NCI-H2081 (cell line): ENCODE measurements at places on chromosomes 12 and 14.
A peak's percentile ranks its signal among the peaks of the same experiment; 100 is the strongest.

GRCh38 chr14:102071283-102071998, 15.4 kb downstream of the HSP90AA1 start:
- no peak for DNase-seq

DNA sequence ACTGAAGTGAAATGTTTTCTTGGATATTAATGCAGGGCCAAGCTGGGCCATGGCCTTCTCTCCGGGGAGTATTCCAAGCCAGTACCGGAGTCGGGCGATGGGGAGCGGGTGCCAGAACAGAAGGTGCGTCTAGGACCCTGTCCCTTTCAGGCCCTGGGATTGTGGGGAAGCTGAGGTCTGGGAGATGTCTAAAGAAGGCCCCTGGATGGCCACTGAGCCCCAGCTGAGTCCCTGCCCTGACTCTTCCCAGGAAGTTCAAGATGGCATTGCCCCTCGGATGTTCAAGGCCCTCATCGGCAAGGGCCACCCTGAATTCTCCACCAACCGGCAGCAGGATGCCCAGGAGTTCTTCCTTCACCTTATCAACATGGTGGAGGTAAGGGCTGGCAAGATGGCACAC, 7.2 kb upstream of the TPI1 start:
- no peak for DNase-seq

DNA sequence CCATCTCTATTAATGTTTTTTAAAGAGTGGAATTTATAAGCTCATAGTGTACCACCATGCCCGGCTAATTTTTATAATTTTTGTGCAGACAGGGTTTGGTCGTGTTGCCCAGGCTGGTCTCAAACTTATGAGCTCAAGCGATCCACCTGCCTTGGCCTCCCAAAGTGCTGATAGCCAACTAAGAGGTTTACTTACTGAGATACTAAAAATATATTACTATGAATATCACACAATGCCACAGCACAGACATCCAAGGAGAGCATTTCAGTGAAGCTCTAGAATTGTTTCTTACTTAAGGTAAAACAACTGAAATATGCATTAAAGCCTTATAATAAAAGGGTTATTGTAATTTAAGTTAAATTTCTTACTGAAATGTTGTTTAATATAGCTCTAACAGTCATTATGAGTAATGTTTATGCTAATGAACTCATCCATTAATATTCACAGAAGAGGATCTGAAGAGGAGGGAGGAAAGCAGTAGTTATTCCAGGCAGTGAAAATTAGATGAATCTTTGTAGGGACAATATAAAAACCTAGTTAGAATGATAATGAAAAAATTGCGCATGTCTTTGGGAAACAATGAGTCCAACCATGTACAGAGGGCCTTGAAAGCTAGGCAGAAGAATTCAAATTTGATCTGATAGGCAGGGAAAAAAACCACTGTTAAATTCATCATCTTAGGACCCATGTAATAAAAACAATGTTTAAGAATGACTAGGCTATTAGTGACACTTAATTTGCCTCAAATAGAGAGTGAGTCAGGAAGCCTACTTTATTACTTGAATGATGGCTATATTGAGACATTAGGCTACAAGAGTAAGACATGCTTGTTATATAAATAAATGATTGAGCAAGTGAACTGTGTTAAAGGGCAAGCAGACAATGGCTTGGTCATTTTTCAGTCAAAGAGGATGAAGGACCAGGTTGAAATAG, 99.2 kb downstream of the SLC41A2 start:
- DNase-seq: no peak

GRCh38 chr14:66234411-66234810, 251.8 kb upstream of the CCDC196 start:
- no peak for DNase-seq

- no peak for DNase-seq
These were observed 68.9 kb downstream of the FGD4 start for GRCh38 chr12:32467959-32468863.

DNA sequence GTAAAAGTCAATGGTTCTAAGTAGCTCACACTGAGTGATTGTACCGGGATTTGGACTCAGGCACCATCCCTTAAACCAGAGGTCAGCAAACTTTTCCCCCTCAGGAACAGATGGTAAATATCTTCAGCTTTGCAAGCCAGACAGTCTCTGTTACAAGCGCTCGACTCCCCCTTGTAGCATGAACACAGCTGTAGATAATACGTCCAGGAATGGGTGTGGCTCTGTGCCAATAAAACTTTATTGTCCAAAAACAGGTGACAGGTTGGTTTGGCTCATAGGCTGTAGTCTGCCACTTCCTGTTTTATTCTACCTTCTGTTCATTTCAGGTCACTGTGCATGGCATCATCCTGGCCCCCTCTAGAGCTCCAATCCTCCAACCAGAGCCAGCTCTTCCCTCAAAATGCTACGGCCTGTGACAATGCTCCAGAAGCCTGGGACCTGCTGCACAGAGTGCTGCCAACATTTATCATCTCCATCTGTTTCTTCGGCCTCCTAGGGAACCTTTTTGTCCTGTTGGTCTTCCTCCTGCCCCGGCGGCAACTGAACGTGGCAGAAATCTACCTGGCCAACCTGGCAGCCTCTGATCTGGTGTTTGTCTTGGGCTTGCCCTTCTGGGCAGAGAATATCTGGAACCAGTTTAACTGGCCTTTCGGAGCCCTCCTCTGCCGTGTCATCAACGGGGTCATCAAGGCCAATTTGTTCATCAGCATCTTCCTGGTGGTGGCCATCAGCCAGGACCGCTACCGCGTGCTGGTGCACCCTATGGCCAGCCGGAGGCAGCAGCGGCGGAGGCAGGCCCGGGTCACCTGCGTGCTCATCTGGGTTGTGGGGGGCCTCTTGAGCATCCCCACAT, 7.6 kb downstream of the BDKRB1 start:
- DNase-seq: no peak

GRCh38 chr14:74568380-74568649, 43.7 kb downstream of the LTBP2 start:
- no peak for DNase-seq

DNA sequence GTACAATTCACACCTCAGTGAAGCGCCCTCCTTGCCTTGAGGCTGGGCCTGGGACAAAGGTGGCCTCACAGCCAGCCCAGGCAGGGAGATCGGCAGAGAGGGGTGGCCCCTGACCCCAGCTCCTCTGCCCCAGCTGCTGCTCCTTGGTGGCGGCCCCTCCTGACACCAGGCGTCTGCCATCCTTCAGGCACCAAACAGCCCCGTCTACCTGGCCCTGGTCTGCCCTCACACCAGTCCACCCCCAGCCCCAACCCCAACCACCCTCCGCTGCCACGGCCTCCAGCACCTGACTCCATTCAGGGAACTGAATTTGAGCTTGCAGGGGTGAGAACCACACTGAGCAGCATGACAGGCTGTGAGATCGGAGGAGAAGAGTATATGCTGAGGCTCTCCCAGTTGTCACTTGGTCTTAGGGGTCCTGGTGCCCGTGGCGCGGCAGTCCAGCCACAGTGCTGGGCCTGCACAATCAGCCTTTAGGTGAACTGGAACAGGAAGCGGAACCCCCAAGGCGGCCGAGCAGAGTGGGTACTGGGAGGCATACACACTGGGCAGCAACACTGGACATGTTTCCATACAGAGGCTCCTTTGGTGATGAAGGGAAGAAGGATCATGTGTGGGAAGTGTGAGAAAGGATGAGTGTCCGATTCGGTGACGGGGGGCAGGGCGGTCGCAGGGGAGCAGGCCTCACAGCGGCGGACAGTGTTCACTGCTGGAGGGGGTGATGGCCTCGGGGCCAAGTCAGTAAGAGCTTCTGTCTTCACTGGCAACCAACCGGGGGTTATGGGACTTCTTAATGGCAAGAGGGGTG, 18.7 kb downstream of the ZFYVE21 start:
- no peak for DNase-seq

- DNase-seq: no peak
These were observed 207.3 kb downstream of the AEBP2 start for GRCh38 chr12:19646599-19646998.

- DNase-seq: no peak
These were observed 11.5 kb upstream of the NUP107 start for GRCh38 chr12:68675101-68675842.

DNA sequence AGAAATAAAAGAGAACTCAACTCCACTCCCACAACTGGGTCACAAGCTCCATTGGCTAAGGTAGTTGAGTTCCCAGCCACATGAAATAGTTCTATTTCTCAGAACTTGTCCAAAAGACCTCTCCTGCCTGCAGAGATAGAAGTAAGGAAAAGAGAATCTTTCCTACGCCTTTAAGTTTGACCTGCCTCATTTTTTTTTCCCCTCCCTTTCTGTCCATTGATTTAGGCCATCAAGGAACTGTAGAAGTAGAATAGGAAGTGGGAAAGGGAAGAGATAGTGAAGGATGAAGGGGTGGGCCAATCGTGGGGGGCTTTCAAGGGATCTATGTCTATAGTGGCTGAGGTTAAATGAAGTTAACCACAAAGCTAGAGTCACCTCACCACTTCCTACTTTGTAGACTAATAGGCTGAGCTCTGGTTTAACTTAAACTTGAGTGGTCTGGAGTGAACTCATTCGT, 13.9 kb upstream of the NUDT4 start:
- no peak for DNase-seq

DNA sequence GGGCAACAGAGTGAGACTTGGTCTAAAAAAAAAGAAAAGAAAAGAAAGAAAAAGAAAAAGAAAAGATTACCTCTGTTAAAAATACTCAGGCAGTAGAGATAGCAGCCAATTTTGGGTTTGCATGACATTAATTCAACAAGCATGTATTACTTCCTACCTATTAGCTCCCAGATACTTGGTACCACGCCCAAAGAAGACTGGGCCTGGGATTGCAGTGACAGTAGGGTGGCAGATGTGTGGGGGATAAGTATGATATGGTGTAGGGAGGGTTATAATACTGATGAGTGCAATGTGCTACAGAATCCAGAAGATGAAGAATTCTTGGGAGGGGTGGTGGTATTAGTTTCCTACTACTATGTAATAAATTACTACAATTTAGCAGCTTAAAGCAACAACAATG, 46.4 kb upstream of the FOS start:
- no peak for DNase-seq

DNA sequence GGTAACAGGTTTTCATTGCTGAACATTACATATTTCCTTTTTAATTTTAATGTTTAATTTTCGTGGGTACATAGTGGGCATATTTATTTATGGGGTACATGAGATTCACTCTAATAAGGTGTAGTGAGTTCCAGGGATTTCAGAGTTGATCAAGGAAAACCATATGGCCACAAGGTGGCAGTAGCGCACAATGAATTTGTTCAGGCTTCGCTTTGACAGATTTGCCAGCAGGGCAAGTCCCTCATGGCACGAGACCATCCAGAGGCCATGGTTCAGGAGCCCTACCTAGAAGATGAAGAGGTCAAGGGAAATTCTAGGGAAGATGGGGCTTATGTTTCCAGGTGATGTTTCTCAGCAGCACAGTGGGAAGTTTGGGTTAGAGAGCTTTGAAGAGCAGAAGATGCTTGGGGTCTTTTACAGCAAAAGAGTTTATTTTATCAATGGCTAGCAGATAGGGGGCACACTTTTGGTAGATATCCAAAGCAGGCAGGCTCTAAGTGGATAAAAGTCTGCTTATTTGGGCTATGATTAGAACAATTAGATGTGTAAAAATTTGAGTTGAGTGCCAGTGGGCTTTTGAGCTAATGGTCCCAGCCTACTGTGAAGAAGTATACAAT, 1004.4 kb downstream of the AACS start:
- DNase-seq: peak; percentile 65

GRCh38 chr14:67357186-67357968, 2.2 kb downstream of the ATP6V1D start:
- DNase-seq: no peak

- DNase-seq: no peak
These were observed 3.8 kb downstream of the C14orf93 start for GRCh38 chr14:23006188-23006534.
